ENCODE measurements at places on chromosomes 5 and 9.
A peak's percentile ranks its signal among the peaks of the same experiment; 100 is the strongest.

DNA sequence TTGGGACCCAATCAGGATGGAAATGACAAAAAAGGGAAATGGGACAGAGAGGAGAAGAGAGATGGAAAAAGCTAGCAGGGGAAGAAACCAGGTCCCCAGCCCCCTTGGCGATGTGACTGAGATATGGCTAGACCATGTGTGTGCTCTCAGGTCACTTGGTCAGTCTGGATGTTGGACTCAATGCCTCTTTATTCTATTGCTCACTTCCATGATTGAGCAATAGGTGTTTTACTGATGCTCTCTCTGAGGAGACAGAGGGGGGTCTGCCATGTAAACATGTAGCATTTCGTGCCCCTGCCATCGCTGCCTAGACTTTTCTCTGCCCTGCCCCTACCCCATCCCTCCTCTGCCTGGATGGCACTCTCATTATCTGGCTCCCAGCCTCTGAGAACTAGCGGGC lies 150.6 kb downstream of the DROSHA start:
- no peak for DNase-seq

- no peak for DNase-seq
Observed at GRCh38 chr5:144473650-144474049, 303.0 kb downstream of the KCTD16 start.

GRCh38 chr5:158922263-158922592 lies 177.5 kb downstream of the EBF1 start:
- DNase-seq = no peak

GRCh38 chr9:137464291-137464999 lies 5.3 kb upstream of the NSMF start:
- DNase-seq = no peak

- DNase-seq = no peak
Observed at GRCh38 chr5:154509784-154510555, 31.9 kb upstream of the HAND1 start.

DNA sequence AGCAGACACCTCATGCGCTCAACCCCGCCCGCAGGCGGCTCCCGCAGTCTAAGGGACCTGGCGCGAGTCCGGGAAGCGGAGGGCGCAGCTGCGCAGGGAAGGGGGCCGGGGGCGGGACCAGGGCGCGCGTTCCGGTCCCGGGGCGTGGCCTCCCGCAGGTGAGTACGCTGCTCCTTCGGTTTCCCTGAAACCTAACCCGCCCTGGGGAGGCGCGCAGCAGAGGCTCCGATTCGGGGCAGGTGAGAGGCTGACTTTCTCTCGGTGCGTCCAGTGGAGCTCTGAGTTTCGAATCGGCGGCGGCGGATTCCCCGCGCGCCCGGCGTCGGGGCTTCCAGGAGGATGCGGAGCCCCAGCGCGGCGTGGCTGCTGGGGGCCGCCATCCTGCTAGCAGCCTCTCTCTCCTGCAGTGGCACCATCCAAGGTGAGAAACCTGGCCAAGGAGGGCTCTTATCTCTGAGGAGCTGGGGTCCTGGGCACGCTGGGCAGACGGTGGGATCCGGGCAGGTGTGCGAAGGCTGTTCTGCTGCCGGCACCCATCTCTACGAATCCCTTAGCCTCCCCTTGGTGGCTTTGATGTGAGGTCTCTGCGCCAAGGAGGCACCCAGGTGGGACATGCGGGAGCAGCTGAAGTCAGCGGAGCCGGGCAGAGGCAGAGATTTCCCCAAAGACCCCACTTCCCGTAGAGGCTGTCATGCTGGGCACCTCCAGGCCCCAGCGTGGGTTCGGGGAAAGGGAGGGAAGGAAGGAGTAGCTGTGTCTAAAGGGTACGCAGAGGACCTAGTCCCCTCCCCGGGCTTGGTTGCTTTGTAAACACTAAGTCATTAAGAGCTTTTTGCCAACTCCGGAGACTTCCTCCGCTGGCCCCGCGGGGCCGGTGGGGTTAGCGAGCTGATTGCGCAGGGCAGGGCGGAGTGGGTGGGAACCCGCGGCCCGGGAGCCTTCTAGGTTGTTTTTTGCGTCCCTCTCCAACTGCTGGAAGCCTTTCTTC lies at the start of gene F2RL1:
TSS of gene F2RL1 (plus strand) at position 187 of the 988 bp plus-strand sequence. CDS start at position 340, 153 bp downstream.
- DNase-seq = no peak

GRCh38 chr9:83588256-83588655 lies 34.7 kb upstream of the IDNK start:
- DNase-seq = no peak

- no peak for DNase-seq
Observed at GRCh38 chr5:87649455-87649854, 236.7 kb upstream of the CCNH start.

DNA sequence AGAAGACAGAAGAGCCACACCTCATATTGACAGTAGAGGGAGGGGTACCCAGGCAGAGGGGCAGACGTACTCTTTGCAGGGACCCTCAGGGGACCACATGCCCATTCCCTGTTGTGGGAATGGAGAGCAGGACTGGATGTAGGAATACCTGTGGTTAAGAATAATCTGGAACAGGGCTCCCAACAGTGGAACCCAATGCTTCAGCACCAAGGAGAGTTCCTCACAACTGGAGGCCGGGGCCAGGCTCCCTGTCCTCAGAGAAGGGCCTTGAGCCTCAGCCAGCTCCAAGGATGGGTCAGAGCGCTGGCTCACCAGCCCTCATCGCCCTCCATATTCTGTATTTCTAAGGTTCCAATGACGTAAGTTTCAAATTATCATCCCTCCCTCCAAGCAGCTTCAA lies 7.4 kb upstream of the SHC3 start:
- no peak for DNase-seq

DNA sequence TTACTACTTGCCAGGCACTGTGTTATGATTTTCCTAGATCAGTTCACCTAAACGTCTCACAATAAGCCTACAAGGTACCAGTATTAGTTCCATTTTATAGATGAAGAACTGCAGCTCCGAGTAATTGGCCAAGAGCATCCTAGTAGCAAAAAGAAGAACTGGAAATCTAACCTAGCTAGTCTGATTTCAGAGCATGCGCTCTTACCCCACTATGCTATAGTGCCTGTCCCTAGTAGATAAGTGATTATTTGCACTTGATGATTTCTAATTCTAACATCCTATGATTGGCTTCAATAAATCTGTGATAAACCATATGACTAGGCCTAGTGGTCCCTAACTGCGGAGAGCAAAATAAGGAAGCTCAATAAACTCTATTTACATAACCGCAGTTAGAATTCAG lies 7.1 kb upstream of the PLAC8L1 start:
- DNase-seq = no peak

DNA sequence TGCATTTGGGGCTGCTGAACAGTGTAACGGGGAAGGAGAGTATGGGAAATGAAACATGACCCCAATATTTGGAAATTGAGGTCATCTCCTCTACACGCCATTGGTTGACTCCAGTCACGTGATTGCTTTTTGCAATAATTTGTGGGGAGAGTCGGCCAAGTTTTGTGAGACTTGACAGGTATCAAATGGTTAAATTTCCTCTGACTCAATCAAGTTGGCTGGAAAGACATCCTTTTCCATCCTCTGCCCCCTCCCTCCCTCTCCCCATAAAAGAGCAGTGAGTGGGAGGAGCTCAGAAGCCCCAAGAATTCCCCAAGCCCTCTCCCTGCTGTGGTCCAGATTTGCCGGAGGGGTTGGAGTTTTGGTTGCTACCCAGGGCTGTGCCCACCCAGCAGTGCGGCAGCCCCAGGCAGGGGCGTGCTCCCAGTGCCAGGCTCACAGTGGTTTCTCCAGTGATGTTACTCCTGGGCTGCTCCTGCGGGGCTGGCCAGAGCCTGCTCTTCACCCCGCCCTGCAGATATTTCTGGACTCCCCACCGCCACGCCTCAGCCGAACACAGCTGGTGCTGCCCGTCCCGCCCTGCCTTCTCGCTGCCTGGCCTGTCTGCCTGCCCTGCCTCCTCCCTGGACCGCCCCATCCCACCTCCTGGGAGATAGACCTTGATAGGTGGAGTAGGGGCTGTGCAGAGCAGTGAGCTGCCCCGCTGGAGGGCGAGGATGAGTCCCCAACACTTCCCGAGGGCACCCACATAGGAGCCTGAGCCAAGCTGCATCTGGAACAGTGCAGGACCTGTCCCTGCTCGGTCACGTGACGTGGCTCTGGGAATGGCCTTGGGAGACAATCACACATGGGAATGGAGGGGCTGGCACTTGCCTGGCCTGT lies 3.4 kb downstream of the COL5A1 start:
- peak; percentile 85 for DNase-seq

- DNase-seq = no peak
Observed at GRCh38 chr5:14256756-14257393, 113.7 kb downstream of the TRIO start.

- DNase-seq = no peak
Observed at GRCh38 chr9:83266331-83266665, 203.4 kb upstream of the RASEF start.

DNA sequence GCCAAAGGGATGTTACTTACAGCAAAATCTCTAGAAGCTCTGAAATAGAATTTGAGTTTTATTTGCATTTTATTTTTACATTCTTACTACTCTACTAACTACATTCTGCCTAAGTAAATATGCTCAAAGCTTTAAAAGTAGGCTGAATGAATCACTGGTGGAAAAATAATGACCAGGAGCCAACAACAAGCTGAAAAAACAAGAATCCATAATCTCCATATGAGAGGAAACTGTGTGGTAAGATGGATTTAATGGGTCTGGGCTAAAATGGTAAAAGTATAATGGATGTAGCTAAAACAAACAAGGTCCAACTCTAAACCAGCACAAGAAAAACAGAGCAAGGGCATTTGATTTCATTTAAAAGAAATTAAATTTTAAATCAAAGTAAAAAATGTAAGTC lies 525.8 kb upstream of the FTMT start:
- DNase-seq = peak; percentile 21

DNA sequence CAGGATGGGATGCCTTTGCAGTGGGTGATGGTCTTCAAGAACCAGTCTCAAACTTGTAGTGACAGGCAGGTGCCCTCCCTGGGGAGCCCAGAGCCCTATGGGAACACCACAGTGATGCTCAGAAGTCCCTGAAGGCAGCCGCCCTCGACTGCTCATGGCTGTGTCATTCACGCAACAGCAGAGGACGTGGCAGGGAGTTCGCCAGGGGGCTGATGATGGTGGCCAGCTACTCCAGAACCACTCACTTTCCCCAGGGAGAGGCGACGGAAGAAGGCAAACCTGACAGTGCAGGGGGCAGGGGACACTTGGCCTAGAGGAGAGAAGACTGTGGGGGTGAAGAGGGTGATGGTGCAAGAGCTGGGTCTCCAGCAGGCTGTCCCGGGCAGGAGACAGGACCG lies 4.0 kb downstream of the IL13 start:
- no peak for DNase-seq

DNA sequence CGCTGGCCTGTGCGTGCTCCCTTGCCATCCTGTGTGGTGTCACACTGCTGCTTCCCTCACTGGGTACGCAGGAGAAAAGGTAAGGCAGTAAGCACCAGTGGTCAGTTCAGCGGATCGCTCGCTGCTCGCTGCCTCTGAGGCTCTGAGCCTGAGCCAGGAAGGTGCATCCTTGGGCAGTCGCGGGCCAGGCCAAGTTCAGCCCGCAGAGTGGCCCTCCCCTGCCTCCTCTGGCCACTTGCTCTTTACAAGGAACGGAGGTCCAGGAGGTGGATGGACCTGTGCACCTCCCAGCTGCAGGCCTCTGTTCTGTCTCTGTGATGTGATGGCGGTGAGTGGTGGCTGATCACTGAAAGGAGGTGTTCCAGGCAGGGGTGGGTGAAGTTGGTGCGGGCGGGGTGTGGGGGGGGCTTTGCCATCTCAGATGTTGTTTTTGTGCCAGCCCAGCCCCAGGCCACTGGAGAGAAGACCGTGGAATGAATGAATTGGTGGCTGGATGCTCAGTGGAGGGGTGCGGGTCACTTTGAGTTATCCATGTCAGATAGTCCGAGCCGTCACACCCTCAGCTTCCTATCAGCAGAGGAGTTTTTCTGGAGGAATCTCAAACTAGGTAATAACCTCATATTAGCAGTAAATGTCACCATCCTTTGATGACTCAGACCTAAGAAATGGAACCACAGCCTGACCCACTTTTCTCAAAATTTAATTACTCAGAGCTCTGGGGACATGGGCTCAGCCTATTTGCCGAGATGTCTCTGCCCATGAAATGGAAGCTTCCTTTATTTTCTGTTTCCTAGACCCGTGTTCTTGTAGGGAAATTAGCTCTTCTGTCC lies 7.3 kb downstream of the COL5A1 start:
- DNase-seq = no peak

DNA sequence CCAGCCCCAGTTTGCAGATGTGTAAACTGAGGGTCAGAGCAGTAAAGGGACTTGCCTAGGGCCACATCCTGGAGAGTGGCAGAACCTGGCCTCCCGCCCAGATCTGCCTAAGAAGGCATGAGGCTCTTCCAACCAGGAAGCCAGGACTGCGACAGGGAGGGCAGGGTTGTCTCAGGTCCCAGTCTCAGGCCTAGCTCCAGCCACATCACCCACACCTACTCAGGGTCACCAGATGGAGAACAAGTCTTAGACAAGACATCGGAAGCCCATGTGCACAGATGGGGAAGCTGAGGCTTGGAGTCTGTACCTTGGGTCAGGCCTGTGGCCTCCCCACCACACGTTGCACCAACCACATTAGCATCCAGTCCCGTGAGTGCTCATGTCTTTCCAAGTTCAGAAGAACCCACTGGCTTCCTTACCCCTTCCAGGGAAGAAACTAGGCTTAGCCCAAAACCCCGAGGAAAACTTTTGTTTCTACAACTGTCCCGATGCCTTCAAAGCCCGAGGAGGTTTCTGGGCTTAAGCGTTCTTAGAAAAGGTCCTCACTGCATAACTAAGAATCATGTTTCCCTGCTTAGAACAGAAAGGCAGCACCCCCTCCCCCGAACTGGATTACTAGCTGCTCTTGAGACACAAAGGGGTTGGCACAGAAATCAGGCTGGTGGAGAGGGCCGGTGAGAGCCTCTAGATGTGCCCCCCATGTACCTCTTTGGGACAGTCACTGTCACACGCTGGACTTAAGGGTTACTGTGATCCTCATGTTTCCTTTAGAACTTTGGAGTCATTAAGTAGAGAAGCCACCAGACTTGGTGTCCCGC lies 2.2 kb downstream of the FAM78A start:
- no peak for DNase-seq

GRCh38 chr5:171874234-171874633 lies 88.6 kb downstream of the SMIM23 start:
- DNase-seq = no peak

All from smooth muscle cell of the brain vasculature (primary cell).